ENCODE measurements at places on chromosomes 5 and 9. TPM values are rescaled to one million over a fixed set of nuclear protein-coding genes. Genes with fewer than 3 reads are reported as not detected.

The FOXD4 gene
- total RNA-seq = not detected

The DEPDC1B gene
- 26.3 TPM for total RNA-seq

The TMEFF1 gene
- total RNA-seq = not detected

The NAA35 gene
- 28.1 TPM for total RNA-seq

The PCDHGA12 gene
- total RNA-seq = not detected

The DPP7 gene
- 53.6 TPM for total RNA-seq

The SGCD gene
- 0.49 TPM for total RNA-seq

The ARHGEF39 gene
- 15.5 TPM for total RNA-seq

The FST gene
- total RNA-seq = 131 TPM

The FPGS gene
- total RNA-seq = 100 TPM

The OMD gene
- not detected for total RNA-seq

The ADRB2 gene
- total RNA-seq = 5.3 TPM

The SLC4A9 gene
- not detected for total RNA-seq

The PITX1 gene
- total RNA-seq = 217 TPM

DNA sequence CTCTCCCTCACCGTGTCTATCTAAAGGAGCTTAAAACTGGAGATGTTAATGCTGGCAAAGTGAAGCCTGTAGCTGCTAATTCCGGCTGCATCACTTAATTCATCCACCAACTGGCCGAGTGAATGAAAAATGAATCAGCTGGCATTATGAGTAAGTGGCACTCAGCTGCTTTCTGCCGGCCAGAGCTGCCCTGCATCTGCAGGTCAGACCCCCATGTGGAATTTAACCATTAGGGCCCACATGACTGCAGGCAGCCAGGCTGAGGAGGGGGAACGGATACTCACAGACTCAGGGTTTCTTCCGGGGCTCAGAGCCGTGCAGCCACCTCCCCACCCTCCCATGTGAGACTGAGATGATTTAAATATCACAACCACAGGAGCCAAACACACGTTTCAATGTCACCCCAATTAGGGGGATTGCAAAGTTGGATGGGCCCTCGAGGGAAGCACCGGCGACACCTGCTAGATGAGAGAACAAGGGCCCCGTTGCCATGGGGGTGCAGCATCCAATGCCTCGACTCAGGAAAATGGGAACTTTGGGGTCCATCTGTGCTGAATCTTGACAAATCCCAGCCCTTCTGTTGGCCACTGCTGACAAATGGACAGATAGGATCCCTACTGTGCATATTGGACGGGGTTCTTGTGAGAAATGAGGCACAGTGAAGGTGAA is 115.6 kb upstream of the ALDH1B1 start:
- no peak for DNase-seq

- DNase-seq = no peak
Measured at GRCh38 chr5:172607213-172607793, 33.8 kb upstream of the NEURL1B start.

DNA sequence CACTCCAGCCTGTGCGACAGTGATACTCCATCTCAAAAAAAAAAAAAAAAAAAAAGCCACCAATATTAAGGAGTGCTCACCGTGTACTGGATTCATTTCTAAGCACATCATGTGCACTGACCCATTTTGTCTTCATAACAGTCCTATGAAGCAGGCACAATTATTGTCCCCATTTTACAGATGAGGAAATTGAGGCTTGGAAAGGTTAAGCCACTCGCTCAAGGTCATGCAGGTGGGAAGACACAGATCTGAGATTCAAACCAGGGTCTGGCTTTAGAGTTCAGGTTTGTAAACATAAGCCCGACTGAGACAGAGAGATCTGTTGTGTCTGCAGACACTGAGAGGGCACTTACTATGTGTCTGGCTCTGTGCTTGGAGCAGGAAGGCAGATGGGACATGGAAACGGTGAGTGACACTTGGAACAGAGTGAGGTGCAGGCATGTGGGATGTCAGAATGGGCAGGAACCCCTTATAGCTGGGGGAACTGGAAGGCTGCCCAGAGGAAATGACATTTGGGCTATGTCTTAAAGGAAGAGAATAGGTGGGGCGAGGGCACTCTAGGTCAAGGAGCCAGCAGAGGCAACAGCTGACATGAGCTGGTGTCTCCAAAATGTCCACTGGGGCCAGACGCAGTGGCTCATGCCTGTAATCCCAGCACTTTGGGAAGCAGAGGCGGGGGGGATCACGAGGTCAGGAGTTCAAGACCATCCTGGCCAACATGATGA is 69.9 kb downstream of the STK10 start:
- DNase-seq = peak; percentile 57

GRCh38 chr5:122144236-122144635 is 14.9 kb downstream of the ZNF474 start:
- DNase-seq = no peak

DNA sequence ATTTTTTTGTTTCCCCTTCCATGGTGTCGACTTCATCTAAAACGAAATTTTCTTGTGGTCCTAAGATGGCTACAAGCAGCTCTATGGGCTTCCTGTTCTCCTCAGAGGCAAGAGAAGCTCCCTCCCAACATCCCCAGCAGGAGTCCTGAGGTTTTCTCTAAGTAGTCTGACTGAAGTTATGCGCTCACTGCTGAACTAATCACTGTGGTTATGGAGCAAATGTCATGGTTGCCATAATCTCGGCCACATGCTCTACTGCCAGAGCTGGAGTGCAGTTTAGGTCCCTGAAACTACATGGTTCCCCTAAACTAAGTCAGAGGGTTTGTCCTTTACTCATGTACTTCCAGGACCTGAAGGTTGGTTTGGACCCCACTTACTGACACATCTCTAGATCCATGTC is 68.0 kb upstream of the MAMDC2 start:
- DNase-seq = no peak

GRCh38 chr5:122959740-122960445 is 76.6 kb downstream of the PPIC start:
- no peak for DNase-seq

GRCh38 chr5:51466214-51466613 is 83.0 kb downstream of the ISL1 start:
- DNase-seq = no peak

DNA sequence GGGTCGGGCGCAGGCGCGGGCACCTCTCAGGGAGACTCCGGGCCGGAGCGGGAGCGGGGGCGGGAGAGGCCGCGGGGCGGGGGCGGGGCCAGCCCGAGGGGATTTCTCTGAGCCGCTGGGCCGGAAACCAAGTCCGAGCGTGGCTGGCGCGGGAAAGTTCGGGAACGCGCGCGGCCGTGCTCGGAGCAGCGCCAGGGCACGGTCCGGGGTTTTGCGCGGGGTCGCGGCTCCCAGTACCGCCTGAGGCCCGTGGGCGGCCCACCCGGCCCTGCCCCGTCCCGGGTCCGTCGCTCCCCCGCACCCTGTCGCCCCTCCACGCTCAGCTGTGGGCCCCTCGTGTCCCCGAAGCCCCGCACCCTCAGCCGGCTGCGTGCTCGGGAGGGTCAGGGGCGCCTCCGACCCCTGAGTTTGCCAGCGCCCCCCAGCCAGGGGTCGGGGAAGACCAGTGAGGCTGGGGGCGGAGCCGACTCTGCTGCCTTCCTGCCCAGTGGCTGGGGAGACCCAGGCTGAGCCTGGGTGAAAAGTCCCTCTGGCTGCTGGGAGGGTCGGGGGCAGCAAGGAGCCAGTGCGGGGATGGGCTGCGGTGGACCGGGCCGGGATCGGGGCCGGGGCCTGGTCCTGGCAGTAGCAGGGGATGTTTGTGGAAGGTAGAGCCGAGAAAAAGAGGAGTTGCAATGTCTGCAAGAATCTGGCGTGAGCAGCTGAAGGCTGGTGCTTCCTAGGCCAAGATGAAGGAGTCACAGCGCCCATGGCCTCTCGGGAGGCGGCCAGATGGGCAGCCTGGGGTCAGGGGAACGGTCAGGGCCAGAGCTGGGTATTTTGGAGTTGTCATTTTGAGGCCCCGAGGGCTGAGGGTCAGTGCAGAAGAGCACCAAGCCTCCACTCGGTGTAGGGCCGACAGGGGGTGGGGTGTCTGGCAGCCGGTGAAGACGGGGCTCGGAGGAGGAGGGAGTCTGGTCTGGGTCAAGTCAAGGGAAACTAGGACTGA is 588 bp downstream of the TRAF2 start:
- DNase-seq = peak; percentile 41

- DNase-seq = no peak
Measured at GRCh38 chr9:120110520-120110919, 469.4 kb downstream of the CDK5RAP2 start.

- DNase-seq = no peak
Measured at GRCh38 chr9:122364117-122364782, 6.6 kb upstream of the PTGS1 start.

DNA sequence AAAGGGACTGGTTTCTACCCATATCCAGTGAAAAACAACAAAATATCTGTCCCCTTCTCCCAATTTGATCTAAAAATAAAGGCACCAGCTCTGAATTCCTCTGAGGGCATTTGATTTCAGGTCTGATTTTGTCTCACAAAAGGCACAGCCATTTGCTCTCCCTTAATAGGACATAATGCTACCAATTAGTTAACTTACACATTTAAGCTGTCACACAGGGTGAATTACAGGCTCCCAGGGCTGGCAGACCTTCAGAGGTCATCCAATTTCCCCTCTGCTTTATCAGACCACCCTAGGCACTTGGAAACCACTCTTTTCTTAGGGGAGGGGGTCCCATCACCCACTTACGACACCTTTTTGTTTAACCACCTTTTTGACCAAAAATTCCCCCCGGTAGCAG is 319.9 kb downstream of the SPOCK1 start:
- DNase-seq = no peak

- DNase-seq = no peak
Measured at GRCh38 chr9:5478206-5478605, 27.9 kb downstream of the CD274 start.

GRCh38 chr9:33697171-33697570 is 98.2 kb upstream of the PRSS3 start:
- DNase-seq = no peak

GRCh38 chr5:74174366-74174765 is 466.2 kb downstream of the ENC1 start:
- DNase-seq = no peak

DNA sequence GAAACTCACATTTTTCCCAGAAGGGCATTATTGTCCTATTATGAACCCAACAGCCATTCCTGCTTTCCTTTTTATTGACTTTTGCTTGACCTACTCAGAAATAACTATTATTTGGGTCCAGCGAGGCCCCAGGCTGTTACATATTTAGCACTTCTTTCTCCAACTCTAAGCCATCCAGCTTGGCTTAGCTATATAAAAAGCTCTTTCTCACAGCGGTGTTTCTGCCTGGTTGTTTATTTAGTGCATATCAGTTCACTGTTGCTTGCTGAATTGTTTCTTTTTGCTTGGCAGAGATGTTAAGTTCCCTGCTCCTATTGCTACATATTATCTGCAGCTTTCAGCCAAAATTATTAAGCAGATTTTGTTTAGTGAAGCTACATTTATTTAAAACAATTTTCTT is 1156.8 kb upstream of the SEMA6A start:
- peak; percentile 16 for DNase-seq

DNA sequence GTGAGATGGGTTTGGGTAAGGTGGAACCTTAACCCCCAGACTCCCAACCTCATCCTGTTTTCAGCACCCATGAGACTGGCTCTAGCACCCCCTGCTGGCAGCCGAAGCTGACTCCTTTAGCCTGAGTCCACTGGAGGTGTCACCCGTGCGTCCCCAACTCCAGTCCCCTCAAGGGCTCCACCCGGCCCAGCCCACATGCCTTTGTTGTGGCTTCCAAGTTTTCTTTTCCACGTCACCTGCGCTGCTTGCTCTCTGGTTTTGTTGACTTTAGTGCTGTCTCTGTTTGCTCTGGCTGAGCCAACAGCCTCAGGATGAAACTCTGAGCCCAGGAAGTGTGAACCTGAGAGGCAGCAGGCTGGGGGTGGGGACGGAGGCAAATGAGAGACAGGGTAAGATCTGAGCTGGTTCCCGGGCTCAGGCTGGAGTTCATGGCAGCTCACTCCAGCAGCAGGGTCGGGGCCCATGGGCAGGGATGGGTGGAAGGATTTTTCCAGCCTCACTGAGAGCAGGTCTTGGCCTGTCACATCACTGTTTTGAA is 13.2 kb upstream of the AQP7 start:
- DNase-seq = peak; percentile 28

DNA sequence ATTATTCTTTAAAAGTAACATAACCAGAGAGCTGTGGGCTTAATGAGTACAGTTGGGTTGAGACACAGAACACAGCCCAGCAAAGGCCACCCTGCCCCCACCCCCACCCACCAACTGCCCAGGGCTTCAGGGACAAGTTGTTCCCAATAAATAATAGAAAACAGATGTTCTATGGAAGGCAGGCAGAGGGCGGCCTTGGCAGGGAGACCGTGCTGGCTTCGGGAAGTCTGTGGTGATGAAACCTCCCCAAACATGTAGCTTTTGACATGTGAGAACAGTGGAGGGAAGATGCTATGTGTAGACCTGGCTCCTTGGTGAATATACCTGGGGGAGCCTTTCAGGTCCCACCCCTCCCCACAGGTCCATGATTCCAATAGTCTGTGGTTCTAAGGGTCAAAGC is 10.0 kb downstream of the TRAF1 start:
- peak; percentile 39 for DNase-seq

- peak; percentile 17 for DNase-seq
Measured at GRCh38 chr9:115328228-115328627, 210.3 kb upstream of the TNC start.
